ENCODE measurements at places on chromosomes 4 and X.

DNA sequence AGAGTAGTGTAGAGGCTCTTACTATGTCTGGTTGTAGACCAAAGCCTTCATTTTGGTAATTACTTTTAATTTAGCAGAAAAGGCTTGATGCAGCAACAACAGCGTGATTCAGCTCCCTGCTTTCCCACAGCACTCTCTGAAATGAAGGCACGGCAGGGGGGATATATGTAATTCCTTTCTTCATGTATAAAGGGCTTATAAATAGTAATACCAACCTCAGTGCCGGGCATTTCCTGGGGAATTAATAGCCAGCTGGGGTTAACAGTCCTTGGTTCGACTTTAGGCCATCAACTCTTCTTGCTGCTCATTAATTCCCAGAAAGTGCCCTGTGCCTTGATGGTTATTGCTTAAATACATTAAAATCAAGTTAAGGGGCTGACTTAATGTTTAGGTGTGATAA is 669.0 kb downstream of the ZNF674 start:
- DNase-seq: no peak

- no peak for DNase-seq
Measured at GRCh38 chrX:155995321-155995875, 2.1 kb upstream of the IL9R start.

GRCh38 chr4:26194764-26195163 is 126.0 kb upstream of the RBPJ start:
- no peak for DNase-seq

- DNase-seq: no peak
Measured at GRCh38 chr4:163536091-163536490, 41.6 kb downstream of the TMA16 start.

GRCh38 chr4:88660446-88661294 is 37.0 kb downstream of the NAP1L5 start:
- DNase-seq: no peak

All from mesothelial cell of epicardium (in vitro differentiated cells).